Heart left ventricle (tissue), 16 donors: ENCODE measurements at places on chromosomes 7 and 10. TPM values are rescaled to one million over a fixed set of nuclear protein-coding genes. Genes with fewer than 3 reads are reported as not detected.

- no peak for DNase-seq
- H3K27me3 ChIP-seq = no peaks in the 10 kb centered on the region
- H3K4me3 ChIP-seq = no peak overlapping the region
- no peaks in the 10 kb centered on the region for H3K36me3 ChIP-seq
Observed at GRCh38 chr7:129150199-129150996, 5.9 kb downstream of the TSPAN33 start.

- no peaks in the 10 kb centered on the region for H3K27me3 ChIP-seq
- DNase-seq = no peak
- H3K4me1 ChIP-seq = no peaks in the 10 kb centered on the region
- no peak overlapping the region for H3K27ac ChIP-seq
- no peaks in the 10 kb centered on the region for H3K36me3 ChIP-seq
Observed at GRCh38 chr10:47095848-47096612, 184.8 kb downstream of the PTPN20 start.

The DKK1 gene
- 1.5 TPM for total RNA-seq

The CHRM2 gene
- 51.2 TPM for total RNA-seq

The VIPR2 gene
- 12.3 TPM for total RNA-seq

The SFRP5 gene
- 1.8 TPM for total RNA-seq
